M059J (cell line): ENCODE measurements at places on chromosomes 4 and X. TPM values are rescaled to one million over a fixed set of nuclear protein-coding genes. Genes with fewer than 3 reads are reported as not detected.

The CHIC1 gene
- 13.9 and 22.8 TPM in 2 replicates for total RNA-seq

The HSFX1 gene
- total RNA-seq, result 0.42 and 0.59 TPM in 2 replicates

GRCh38 chrX:110746014-110746413 is 49.6 kb downstream of the CHRDL1 start:
- DNase-seq, result no peak

The MAD2L1 gene
- total RNA-seq, result 49.7 and 97.9 TPM in 2 replicates

GRCh38 chr4:37687194-37687562 is 1.0 kb upstream of the RELL1 start:
- DNase-seq, result peak; percentile 17

The FAM236B gene
- total RNA-seq, result not detected in 2 replicates

DNA sequence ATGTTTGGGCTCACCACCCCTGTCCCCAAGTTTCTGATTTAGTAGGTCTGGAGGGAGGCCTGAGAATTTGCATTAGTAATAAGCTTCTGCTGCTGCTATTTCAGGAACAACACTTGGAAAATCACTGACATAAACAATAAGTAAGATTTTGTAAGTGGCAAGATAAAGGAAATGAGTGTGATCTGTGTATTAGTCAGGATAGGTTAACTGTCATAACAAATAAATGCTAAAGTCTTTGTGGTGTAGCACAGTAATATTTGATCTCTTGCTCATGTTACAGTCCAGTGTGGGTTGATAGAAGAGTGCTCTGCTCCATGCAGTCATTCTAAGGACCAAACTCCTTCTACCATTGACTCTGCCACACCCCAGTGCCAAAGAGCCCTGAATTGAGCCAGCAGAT is 67.0 kb downstream of the NHS start:
- DNase-seq, result peak; percentile 82

DNA sequence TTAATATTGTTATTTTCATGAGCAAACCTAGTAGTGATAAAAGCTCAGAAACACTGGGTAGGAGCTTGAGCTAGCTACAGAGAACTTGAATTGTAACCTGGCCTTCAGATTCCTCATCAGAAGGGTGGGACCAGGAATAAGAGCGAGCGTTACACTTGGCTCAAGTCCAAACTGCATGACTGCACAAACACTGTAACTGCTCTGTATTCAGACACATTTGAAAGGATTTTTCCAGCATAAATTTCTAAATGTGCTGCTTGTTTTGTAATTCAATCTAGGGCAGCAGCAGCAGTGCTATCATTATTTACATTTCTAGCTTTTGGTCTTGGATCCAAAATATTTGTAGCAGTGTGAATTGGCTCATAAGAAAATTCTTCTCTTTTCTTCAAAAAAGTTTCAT is 133.0 kb upstream of the TMLHE start:
- peak; percentile 50 for DNase-seq

GRCh38 chrX:151776181-151776731 is 41.7 kb downstream of the CNGA2 start:
- DNase-seq, result no peak

DNA sequence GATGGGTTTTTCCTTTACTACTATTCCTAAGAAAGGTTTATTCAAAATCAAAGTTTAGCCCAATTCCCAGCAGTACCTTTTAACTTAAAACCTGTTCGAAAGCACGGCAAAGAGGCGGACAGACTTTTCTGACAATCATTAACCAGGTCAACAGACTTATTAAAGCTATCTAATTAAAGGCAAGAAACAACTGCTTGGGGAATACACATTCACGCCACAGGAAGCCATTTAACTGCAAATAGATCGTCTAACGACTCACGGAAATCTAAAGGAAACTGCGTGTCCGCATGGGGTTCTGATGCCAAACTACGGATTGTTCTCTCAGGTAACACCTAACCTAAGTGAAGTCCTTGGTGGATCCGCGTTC is 663 bp upstream of the USP53 start:
- no peak for DNase-seq

- DNase-seq, result no peak
Observed at GRCh38 chrX:109464231-109464630, 17.7 kb downstream of the GUCY2F start.

The HSFX4 gene
- total RNA-seq, result not detected in 2 replicates

- DNase-seq, result peak; percentile 87
Observed at GRCh38 chr4:152590179-152591031, 54.5 kb upstream of the FBXW7 start.

The SMARCA5 gene
- 26.5 and 39.5 TPM in 2 replicates for total RNA-seq

DNA sequence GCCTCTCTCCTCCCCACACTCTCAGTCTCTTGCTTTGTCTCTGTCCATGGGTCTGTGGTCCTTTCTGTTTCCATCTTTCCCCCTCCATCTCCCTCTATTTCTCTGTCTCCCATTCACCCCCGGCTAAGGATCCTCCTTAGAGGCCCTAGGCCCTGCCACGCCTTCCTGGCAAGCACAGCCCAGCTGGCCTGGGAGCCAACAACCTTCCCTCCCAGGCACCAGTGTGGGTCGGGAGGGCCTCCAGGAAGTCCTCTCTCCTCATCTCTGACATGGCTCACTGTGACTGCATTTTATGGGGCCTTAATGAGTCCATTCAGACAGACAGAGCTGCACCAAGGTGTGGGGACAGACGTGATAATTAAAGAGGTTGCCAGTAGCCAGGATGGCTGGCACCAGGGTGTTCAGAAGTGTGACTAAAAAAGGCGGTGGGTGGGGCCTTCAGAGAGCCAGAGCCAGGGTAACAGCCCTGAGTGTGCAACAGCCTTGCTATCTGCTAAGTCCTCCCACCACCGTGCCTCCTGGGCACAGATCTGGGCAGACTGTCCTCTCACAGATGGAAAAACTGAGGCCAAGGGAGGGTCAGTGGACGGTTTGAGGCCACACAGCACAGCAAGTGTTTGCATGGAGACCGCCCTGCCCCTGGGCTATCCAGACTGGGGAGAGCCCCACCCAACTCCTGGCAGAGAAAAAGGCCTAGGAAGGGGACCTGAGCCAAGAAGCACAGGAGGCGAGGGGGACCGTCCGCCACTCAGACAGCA is 31.5 kb downstream of the BLOC1S4 start:
- DNase-seq, result peak; percentile 45

The CFAP99 gene
- total RNA-seq, result 0.42 TPM in 1 of 2 replicates, not detected in the other

DNA sequence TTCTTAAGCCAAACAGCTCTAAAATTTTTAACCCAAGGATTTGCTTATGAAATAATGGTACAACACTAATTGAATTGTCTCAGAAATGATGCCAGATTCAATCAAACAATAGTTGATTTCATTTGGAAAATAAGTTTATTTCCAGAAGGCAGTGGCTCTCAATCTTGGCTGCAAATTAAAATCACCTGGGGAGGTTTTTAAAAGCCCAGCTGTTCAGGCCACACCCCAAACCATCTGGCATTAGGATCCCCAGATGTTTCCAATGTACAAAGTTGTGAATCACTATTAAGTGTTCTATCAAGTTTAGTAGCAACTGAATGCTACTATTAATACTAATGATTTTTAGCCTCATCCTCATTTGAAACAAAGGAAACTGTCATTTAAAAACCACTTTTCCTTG is 22.2 kb downstream of the TMEM184C start:
- DNase-seq, result no peak

The NLRP2B gene
- not detected in 2 replicates for total RNA-seq

DNA sequence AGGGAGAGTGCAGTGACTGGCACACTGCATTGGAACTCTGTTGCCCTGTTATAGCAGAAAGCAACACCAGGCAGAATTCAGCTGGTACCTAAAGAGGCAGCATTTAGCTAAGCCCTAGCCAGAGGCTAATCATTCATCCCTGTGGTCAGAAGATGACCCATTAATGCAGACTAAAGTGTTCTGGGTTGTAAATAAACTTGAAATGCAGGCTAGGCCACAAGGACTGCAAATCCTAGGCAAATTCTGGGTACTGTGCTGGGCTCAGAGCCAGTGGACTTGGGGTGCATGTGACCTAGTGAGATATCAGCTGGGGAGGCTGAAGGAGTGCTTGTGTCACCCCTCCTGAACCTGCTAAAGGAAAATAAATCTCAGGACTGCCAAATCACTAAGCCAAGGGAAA is 91.2 kb downstream of the LPAR4 start:
- peak; percentile 35 for DNase-seq

DNA sequence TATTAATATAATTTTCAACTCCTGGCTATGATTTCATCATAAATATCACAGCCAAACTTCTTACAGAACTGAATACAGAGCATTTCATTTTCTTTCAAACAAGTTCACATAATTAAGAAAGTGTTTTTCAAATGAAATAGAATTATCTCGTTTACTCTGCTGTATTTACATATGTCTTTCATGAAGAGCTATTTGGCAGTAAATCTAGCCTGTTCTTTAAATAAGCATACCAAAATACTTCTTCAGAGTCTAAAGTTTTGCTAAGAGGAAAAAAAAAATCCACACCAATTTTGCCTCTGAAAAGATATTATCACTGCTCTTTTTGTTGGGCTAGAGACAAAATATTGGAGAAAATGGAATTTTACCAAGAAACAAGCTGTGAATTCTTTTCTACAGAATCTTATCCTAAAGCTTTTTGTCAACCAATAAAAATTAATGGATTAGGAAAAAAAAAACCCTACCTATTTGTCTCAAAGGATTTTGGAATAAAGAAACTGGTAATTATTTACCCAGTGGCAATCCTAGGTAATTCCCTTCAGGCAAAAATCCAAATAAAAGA is 287.9 kb upstream of the NR3C2 start:
- no peak for DNase-seq

- DNase-seq, result no peak
Observed at GRCh38 chr4:75678473-75678872, 5.3 kb upstream of the G3BP2 start.

DNA sequence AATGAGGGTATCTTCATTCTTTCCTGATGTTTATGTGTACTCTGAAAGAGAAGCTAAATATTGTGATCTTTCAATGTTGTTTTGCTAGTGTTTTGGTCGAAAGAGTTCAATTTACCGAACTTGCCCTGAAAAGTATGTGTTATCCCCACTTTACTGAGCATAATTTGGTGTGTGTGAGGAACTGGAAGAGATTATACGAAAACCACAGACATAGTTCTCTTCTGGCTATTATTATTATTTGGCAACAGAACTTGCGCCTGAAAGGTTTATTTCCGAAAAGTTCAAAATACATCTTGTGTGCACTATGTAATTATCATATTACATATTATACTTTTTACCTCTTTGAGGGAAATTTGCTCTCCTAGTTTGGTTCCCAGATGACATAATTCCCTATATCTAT is 232.5 kb upstream of the INTU start:
- no peak for DNase-seq

The ANOS1 gene
- 0.22 and 1.0 TPM in 2 replicates for total RNA-seq

The FHL1 gene
- total RNA-seq, result 828 and 1,058 TPM in 2 replicates

The RS1 gene
- total RNA-seq, result not detected in 2 replicates

GRCh38 chr4:8097141-8097541 is 61.5 kb downstream of the ABLIM2 start:
- no peak for DNase-seq

DNA sequence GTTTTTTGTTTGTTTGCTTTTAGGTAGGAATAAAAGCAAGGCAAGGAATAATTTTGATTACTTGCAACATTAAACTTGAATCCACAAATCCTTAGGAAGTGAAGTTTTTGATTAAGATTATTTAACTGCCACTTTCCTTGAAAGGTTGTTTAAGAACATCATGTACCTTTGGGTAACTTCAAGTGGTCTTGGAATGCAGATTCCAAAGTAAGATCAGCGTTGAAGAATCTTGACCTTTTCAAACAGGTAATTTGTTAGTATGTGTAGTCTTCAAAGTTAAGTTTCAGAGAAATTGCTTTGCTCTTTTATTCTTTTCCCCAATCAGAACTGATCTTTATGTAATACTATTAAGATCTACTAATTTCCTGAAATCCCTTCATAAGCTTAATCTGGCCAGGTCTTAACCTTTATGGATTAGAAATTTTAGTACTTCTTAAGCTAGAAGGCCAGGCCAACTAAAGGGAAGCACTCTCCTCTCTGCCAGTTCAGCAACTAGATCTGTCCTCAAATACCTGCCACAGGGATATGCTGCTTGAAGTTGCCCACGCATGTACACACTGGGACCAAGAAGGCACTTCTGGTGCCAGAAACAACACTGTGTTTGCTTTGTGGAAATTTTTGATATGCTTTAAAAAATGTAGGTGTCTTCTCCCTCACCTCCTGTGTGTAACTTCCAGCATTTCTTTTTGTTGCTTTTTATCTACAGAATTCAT is 7.4 kb downstream of the NPNT start:
- no peak for DNase-seq

DNA sequence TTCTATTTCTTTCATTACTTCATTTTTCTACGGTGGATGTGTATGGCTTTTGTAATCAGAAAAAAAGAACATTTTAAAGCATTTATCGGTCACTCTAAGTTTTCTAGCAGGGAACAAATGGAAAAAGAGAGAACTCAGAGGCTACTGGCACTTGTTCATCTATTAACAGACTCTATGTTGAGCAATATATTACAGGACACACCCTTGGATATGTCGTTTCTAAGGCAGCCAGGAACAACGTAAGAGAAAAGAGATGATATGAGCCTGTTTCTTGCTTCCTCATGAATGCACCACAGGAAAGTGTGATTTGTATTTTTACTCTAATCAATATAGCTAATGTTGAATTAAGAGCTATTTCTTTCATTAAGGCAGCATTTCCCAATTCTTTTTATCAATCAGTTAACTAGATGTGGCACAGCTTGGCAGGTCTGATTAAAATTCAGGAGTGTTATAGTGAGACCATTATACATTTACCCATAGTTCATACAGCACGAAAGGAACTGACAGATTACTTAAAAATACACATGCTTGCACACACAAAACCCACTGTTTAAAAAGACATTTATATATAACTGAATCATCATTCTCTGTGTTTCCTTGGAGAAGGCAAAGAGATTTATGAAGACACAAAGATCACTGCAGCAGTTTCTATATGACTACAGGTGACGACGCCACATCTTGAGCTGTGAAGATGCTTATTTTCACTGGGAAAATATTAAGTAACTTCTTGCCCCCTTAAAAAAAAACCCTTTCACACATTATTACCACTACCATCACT is 13.0 kb downstream of the RAB9B start:
- no peak for DNase-seq

The IBSP gene
- not detected in 2 replicates for total RNA-seq

DNA sequence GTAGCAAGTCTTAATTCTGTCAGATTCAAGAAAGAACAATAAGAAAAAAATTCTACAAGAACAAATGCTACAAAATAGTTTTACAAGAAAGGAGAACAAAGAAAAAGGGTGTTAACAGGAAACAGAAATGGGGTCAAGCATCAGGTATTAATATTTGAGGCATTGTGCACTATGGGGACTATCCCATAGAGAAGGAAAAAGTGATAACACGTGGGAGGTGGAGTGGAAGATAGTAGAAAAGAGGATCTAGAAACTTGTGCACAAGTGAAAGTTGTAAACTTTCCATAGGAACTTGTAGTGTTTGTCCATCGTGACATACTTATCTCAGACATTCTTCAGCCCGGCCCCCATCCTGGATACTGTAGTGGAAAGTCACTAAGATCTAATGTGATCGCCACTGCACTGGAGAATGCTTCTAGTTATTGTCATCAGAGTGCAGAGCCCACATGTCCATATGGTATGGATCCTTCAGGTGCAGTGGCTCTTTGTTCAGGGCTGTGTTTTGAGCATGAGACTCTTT is 15.4 kb upstream of the NFXL1 start:
- DNase-seq, result no peak

- no peak for DNase-seq
Observed at GRCh38 chrX:128518508-128518907, 466.3 kb upstream of the ACTRT1 start.

- DNase-seq, result peak; percentile 7
Observed at GRCh38 chrX:81316163-81316562, 114.3 kb downstream of the SH3BGRL start.

The SYTL5 gene
- 18.2 and 23.1 TPM in 2 replicates for total RNA-seq
